ENCODE measurements at places on chromosomes 16 and 17.

GRCh38 chr17:76735006-76735405 lies 2.1 kb downstream of the SRSF2 start:
- H3K27ac ChIP-seq = peak overlapping the region; percentile 95
- H3K36me3 ChIP-seq = peaks cover 55% of the 10 kb centered on the region
- H3K4me3 ChIP-seq = peak overlapping the region; percentile 93
- DNase-seq = no peak
- peaks cover 9% of the 10 kb centered on the region for H3K27me3 ChIP-seq
- peaks cover 60% of the 10 kb centered on the region for H3K4me1 ChIP-seq

DNA sequence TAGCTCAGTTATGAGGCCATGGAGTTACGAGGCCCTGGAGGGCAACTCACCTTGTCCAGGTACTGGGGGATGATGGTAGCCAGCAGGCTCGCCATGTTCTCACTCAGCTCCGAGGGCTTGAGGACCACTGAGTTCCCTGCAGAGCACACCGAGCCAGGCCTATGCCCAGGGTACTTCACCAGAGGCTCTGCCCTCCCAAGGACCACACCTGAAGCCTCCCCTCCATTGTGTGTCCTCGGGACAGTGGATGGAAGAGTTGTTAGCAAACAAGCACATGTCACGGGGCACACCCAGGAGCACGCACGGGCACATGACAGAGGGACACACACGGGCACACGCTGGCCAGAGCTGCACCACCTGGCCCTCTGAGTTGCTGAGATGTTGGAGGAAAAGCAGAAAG lies 5.6 kb downstream of the ALDH3A1 start:
- DNase-seq = no peak
- H3K27ac ChIP-seq = no peak overlapping the region
- peaks cover 3% of the 10 kb centered on the region for H3K4me1 ChIP-seq
- peaks cover 26% of the 10 kb centered on the region for H3K27me3 ChIP-seq

DNA sequence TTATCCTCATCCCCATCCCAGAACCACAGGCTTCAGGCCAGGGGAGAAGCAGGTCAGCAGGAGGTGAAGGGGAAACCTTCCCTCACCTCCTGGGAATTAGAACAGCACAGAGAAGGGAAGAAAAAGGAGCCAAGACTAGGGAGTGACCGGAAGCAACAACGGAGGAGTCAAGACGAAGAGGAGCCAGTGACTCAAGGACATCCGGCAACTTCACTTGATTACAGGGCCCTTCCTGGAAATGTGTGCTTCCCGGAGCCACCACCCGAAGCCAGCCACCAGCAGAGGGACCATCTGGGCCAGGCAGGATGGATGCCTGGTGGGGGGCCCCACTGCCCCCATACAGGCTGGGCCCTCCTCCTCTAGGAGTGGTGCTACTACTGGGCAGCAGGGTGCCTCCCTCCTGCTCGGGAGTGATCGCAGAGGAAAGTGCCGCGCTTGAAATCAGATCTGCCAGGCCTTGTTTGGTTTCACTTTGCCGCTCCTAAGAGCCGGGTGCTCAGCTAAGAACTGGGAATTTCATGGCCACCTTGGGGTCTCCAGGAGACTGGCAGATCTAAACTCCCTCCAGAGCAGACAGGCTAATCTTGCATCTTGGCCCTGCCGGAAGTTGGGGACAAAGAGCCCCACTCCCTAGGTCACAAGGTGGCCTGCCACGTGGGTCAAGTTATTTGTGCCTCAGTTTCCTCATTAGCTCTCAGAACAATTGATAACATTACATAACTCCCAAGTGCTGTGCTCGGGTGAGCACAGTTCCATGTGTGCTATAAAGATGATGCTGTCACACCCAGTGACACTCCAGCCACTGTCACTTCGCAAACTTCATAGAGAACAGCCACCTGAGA lies 6.6 kb downstream of the CDC42EP4 start:
- H3K4me3 ChIP-seq = no peak overlapping the region
- peaks cover 50% of the 10 kb centered on the region for H3K27me3 ChIP-seq
- no peak overlapping the region for H3K27ac ChIP-seq
- no peak for DNase-seq

DNA sequence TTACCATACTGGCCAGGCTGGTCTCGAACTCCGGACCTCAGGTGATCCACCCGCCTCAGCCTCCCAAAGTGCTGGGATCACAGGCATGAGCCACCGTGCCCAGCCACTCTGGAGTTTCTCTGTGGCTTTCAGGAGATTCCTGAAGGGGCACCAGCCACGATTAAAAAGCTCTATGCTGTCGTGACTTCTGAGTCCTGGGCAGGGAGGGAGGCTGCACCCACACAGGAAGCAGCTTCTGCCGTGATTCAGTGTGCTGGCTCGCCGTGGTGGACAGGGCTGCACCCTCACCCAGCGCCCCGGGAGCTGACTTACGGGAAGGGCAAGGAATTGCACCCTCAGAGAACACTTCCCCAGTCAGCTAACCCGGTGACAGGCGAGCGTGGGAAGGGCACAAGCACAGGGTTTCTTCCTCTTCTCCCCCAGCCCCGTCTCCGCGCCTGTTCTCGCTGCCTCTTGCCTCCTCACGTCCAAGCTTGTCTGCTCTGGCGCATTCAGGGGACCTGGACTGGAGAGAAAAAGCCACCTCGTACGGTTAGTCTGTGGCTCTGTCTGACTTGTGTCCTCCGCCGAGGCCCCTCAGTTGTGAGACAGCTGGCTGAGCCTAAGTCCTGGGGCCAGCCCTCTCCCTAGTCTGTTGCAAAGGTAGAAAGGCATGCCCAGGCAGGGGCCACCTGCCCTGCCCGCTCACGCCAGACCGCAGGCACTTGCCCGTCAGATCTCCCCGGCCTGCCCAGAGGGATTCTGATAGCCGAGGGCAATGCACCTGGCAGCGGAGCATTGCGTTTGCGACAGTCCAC lies 145.0 kb downstream of the SEC14L1 start:
- peaks cover 14% of the 10 kb centered on the region for H3K4me1 ChIP-seq
- no peaks in the 10 kb centered on the region for H3K36me3 ChIP-seq
- DNase-seq = no peak
- H3K27me3 ChIP-seq = peaks cover 59% of the 10 kb centered on the region
- no peak overlapping the region for H3K27ac ChIP-seq
- no peak overlapping the region for H3K4me3 ChIP-seq

DNA sequence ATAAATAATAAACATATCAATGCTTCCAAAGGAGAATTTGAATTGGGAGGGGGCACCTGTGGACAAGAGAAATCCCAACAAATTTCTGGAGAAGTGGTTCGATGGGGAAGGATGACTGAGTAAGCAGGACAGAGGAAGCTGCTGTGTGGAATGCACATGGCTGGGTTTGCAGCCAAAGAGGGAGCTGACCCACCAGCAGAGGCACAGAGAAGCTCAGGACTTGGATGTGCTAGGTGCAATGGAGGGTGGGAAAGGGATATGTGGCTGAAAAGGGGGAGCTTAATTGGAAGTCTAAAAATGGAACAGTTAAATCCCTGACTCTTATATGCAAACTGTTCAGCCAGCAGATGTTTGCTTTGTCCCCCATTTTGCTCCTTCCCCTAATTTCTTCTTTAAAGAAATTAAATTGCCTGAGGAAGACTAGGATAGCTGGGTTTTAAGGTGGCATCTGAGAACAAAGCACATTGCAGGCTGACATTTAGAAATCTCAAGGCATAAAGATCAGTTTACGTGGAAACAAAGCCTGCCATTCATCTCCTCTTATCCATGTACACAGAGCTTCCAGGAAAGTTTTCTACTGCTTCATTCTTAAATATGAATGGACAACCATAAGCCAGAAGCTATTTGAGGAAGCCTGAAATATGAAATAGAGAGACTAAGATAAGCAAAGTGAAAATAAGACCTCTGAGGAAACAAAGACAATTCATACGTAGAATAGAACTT lies 23.0 kb upstream of the TNS4 start:
- no peak overlapping the region for H3K4me3 ChIP-seq
- H3K27ac ChIP-seq = no peak overlapping the region
- H3K36me3 ChIP-seq = peaks cover 79% of the 10 kb centered on the region
- no peak for DNase-seq
- no peaks in the 10 kb centered on the region for H3K27me3 ChIP-seq

GRCh38 chr17:45227926-45228762 lies 6.5 kb downstream of the FMNL1 start:
- peaks cover 82% of the 10 kb centered on the region for H3K4me1 ChIP-seq
- H3K36me3 ChIP-seq = peaks cover 53% of the 10 kb centered on the region
- peak overlapping the region; percentile 100 for H3K4me3 ChIP-seq
- peak overlapping the region; percentile 99 for H3K27ac ChIP-seq
- no peak for DNase-seq
- no peaks in the 10 kb centered on the region for H3K27me3 ChIP-seq

- peaks cover 81% of the 10 kb centered on the region for H3K27me3 ChIP-seq
- H3K4me1 ChIP-seq = peaks cover 19% of the 10 kb centered on the region
- no peak overlapping the region for H3K27ac ChIP-seq
- DNase-seq = no peak
Observed at GRCh38 chr17:76840443-76840767, 27.8 kb upstream of the MGAT5B start.

- peaks cover 7% of the 10 kb centered on the region for H3K4me1 ChIP-seq
- no peak overlapping the region for H3K4me3 ChIP-seq
- H3K36me3 ChIP-seq = no peaks in the 10 kb centered on the region
- peaks cover 50% of the 10 kb centered on the region for H3K27me3 ChIP-seq
Observed at GRCh38 chr16:79318143-79318899, 282.2 kb downstream of the MAF start.

DNA sequence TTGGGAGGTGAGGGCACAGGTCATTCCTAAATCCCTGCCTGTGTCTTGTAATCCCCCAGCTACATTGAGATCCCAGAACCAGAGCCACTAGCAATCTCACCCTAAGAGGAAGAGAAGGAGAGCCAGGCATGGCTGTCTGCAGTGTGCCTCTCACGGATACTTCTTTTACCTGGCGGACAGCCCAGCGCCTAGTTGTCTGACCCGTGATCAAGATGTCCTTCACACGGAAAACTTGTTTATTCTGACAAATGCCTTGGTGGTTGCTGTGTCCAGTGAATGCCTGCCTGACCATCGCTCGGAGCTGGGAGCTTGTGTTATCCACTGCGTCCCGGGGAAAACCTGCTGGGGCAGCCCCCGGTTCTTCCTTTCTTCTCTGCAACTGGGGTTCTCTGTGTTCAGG lies 140.5 kb upstream of the WSCD1 start:
- H3K36me3 ChIP-seq = no peaks in the 10 kb centered on the region
- H3K27ac ChIP-seq = no peak overlapping the region
- no peak overlapping the region for H3K4me3 ChIP-seq
- H3K4me1 ChIP-seq = no peaks in the 10 kb centered on the region
- no peaks in the 10 kb centered on the region for H3K27me3 ChIP-seq
- no peak for DNase-seq

DNA sequence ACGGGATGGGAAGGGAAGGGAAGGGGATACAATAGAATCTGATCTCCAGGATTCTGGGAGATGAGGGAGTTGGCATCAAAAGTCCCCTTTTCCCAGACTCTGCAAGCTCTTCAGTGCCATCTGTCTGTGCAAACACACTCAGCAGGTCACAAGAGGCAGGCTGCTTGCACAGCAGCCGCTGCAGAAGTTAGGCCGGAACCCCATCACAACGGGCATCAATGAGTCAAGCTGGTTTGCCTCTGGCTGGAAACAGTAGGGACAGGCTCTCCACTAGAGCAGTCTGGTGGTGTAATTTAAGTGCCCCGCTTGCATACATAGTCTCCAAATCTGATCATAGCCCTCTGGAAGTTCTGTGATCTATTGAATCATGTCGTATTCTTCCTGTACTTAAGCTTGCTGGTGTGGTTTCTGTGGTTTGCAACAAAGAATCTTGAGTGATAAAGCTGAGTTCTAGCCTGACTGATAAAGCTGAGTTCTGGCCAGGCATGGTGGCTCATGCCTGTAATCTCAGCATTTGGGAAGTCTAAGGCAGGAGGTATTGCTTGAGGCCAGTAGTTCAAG lies 33.7 kb upstream of the KDM8 start:
- H3K27me3 ChIP-seq = peaks cover 6% of the 10 kb centered on the region
- H3K4me3 ChIP-seq = peak overlapping the region; percentile 20
- peak overlapping the region; percentile 84 for H3K27ac ChIP-seq
- peak; percentile 83 for DNase-seq
- H3K4me1 ChIP-seq = peaks cover 68% of the 10 kb centered on the region
- H3K36me3 ChIP-seq = peaks cover 12% of the 10 kb centered on the region

- H3K4me1 ChIP-seq = peaks cover 40% of the 10 kb centered on the region
- H3K27ac ChIP-seq = peak overlapping the region; percentile 33
- no peak for DNase-seq
- H3K4me3 ChIP-seq = no peak overlapping the region
- no peaks in the 10 kb centered on the region for H3K36me3 ChIP-seq
- peaks cover 6% of the 10 kb centered on the region for H3K27me3 ChIP-seq
Observed at GRCh38 chr16:14310519-14310991, 239.4 kb downstream of the MRTFB start.

GRCh38 chr17:4074831-4075495 lies 67.9 kb downstream of the ZZEF1 start:
- no peaks in the 10 kb centered on the region for H3K4me1 ChIP-seq
- H3K4me3 ChIP-seq = no peak overlapping the region
- H3K27ac ChIP-seq = peak overlapping the region; percentile 9
- H3K36me3 ChIP-seq = peaks cover 62% of the 10 kb centered on the region
- H3K27me3 ChIP-seq = no peaks in the 10 kb centered on the region

Measured in activated naive CD4-positive, alpha-beta T cell treated with anti-CD3 and anti-CD28 coated beads, Interleukin-2, amount 10 ng/mL, durations not matched to agents 7 days and 5 days (primary cell).